Activated CD4-positive, alpha-beta memory T cell treated with anti-CD3 and anti-CD28 coated beads for 36 hours (primary cell): ENCODE measurements at places on chromosomes 5 and 9. TPM values are rescaled to one million over a fixed set of nuclear protein-coding genes. Genes with fewer than 3 reads are reported as not detected.

The P4HA2 gene
- total RNA-seq, result 6.1 TPM

The OLFML2A gene
- total RNA-seq, result not detected

The TERT gene
- total RNA-seq, result 4.7 TPM

The ACTBL2 gene
- not detected for total RNA-seq

The NPDC1 gene
- 36.0 TPM for total RNA-seq

DNA sequence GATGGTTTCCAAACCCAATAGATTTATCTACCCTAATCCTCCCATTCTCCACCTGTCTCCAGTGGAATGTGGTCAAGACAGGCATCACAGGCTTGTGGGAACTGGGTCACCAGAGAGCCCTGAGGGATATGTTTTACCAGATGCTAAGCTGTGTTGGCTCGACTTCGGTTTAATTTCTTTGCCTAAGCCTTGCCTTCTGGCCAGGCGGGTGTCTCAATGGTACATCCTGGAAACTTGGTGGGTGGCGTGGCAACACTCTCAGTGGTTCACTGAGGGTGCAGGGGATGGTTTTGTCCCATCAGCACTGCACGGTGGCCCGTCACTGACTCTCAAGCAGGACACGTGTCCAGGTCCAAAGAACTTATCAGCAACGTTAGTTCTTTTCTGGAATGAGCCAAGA is 192.2 kb downstream of the TENT4A start:
- H3K27ac ChIP-seq, result no peak overlapping the region
- H3K27me3 ChIP-seq, result peaks cover 6% of the 10 kb centered on the region
- no peaks in the 10 kb centered on the region for H3K36me3 ChIP-seq
- H3K4me1 ChIP-seq, result peaks cover 6% of the 10 kb centered on the region

DNA sequence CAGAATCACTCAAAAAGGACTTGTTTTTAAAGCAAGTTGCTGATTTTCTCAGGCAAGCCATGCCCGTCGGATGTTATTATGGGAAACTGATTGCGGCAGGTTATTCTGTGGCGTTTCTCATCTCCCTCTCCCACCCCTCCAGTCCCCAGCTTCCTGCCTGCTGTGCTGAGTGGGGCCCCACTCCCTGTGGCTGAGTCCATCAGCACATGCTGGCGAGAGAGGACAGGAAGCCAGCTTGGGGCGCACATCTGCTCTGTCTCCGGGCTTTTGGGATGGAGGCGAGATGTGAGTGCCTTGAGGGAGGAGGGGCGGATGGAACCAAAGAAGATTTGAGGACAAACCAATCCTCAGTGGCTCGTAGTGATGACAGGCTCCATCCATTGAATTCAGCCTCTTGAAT is 108.0 kb downstream of the DAPK1 start:
- H3K27me3 ChIP-seq, result peaks cover 21% of the 10 kb centered on the region
- no peaks in the 10 kb centered on the region for H3K4me1 ChIP-seq

DNA sequence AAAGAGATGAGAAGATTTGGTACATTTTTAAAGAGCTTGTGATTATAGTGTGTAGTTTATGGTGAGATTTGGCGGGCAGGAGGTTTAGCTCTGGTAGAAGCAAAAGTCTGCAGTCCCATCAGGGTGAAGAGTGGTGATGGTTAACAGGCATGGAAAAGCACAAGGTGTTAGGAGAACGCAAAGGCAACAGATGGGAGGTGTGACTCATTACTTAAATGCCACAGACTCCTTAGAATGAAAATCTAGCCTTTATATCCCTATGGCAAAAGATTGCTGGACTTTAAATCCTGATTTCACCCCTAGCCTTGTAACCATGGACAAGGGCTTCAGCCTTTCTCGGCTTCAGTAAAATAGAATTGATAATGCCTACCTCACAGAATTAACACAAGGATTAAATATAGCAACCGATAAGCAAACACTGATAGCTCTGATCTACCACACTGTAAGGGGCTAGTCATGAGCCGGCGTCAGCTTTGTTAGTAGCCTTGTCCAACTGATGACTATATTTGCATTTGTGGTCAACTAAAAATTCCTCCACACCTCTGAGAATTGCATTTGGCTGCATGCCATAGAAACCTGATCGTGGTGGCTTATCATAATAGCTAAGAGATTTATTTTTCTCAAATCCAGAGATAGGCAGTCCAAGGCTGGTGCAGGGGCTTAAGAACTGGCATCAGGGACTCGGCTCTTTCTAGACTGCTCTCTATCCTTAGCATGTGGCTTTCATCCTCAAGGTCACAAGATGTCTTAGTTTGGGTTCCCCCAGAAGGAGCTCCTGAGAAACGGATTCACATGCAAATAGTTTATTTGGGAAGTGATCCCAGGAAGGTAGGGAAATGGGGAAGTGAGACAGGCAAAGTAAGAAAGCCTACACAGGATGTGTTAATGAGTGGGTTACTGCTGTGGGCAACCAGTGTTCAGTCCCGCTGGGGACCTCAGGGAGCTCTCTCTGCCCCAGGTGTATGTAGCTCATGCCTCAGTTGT is 19.6 kb downstream of the MFAP3 start:
- H3K27ac ChIP-seq, result no peak overlapping the region
- H3K4me1 ChIP-seq, result peaks cover 10% of the 10 kb centered on the region
- no peaks in the 10 kb centered on the region for H3K27me3 ChIP-seq
- DNase-seq, result no peak
- H3K36me3 ChIP-seq, result peaks cover 16% of the 10 kb centered on the region

- no peak for DNase-seq
- no peaks in the 10 kb centered on the region for H3K27me3 ChIP-seq
- no peak overlapping the region for H3K4me3 ChIP-seq
Observed at GRCh38 chr5:154109416-154110106, 70.8 kb downstream of the MFAP3 start.

- H3K4me1 ChIP-seq, result no peaks in the 10 kb centered on the region
- H3K27ac ChIP-seq, result no peak overlapping the region
- H3K27me3 ChIP-seq, result peaks cover 13% of the 10 kb centered on the region
- no peak overlapping the region for H3K4me3 ChIP-seq
Observed at GRCh38 chr5:53542926-53543325, 17.5 kb upstream of the NDUFS4 start.

GRCh38 chr9:76800901-76801300 is 36.7 kb downstream of the PCA3 start:
- H3K36me3 ChIP-seq, result no peaks in the 10 kb centered on the region
- H3K4me1 ChIP-seq, result no peaks in the 10 kb centered on the region
- H3K27ac ChIP-seq, result no peak overlapping the region
- DNase-seq, result no peak

GRCh38 chr9:90301277-90301653 is 341.4 kb downstream of the DIRAS2 start:
- H3K36me3 ChIP-seq, result no peaks in the 10 kb centered on the region
- no peak for DNase-seq
- H3K4me3 ChIP-seq, result no peak overlapping the region
- H3K27me3 ChIP-seq, result peaks cover 30% of the 10 kb centered on the region

- no peak overlapping the region for H3K27ac ChIP-seq
- H3K4me1 ChIP-seq, result no peaks in the 10 kb centered on the region
- DNase-seq, result no peak
- H3K4me3 ChIP-seq, result no peak overlapping the region
Observed at GRCh38 chr5:66796305-66797292, 200.4 kb downstream of the MAST4 start.

DNA sequence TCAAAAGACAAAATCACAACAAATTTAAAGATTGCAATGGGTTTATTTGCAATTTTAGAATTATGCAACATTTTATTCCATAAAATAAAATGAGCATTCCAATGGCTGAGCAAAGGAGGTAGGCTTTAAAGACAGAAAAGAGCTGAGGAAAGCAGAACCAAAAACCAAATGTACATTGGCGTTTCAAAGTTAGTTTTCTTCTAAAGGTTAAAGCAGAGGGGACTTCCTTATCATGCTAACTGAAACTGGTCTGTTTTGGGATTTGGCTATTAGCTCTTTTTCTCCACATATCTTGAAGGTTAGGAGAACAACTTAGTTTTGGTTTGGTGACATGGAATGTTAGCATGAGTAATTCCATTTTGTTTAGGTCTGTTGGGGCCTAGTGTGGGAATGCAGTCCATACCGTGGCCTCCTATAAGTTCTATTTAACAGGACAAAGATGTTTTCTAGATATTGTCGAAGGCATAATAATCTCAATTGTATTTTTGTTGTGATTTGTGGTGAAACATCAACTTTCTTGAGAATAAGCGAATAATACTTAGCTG is 20.3 kb downstream of the DCP2 start:
- H3K4me1 ChIP-seq, result peaks cover 17% of the 10 kb centered on the region
- no peak for DNase-seq
- no peak overlapping the region for H3K4me3 ChIP-seq
- peaks cover 27% of the 10 kb centered on the region for H3K36me3 ChIP-seq
- H3K27ac ChIP-seq, result no peak overlapping the region
